T-cell (primary cell): ENCODE measurements at places on chromosomes 1 and 21.

- no peak for DNase-seq
Measured at GRCh38 chr1:173052681-173053196, 2.0 kb upstream of the TNFSF18 start.

- no peak for DNase-seq
Measured at GRCh38 chr1:8767006-8767405, 50.4 kb downstream of the RERE start.

- DNase-seq: no peak
Measured at GRCh38 chr1:26530410-26530894, 891 bp downstream of the RPS6KA1 start.

DNA sequence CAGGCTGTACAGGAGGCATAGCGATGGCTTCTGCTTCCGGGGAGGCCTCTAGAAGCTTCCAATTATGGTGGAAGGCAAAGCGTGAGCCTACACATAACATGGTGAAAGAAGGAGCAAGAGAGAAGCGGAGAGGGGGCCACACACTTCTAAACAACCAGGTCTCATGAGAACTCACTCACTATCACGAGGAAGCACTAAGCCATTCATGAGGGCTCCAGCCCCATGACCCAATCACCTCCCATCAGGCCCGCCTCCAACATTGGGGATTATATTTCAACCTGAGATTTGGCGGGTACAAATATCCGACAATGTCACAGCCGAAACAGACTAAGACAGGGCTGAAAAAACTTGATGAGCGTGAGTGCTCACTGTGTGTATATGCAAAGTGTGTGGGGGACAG, 89.3 kb upstream of the CNIH3 start:
- no peak for DNase-seq

DNA sequence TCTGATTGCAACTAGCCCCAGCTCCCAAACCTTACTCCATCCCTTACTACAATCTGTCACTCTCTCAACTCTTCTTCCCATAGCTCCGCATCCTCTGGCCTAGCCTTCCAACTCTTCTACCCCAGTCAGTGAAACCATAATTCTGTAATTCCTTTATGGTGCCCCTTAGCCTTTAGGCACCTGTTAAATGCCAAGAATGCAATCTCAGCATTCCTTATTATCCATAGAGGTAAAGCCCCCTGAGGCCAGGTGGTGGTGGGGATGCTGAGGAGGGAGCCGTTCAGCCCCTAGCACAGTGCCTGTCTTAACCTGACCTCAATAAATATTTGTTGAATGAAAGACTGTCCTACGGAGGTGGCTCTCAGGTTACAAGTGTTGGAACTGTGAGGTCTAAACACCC, 14.0 kb downstream of the ATP1A2 start:
- DNase-seq: no peak

DNA sequence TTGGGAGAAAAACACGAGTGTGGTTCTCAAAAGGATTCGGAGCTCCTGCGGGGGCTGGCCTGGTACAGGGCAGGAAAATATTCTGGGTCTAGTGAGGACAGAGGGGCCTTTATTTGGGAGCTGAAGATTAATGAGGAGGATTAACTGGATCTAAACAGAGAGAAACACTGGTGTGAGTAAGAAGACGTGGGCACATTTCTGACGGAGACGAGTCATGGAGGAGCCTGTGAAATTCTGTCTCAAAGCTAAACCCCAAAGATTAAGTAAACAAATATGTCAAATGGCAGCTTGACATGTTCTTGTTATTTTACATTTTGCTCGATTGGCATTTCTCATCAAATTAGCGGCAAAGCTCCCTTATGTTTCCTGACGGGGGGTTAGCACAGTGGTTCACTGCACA, 12.8 kb downstream of the PROK1 start:
- DNase-seq: no peak

DNA sequence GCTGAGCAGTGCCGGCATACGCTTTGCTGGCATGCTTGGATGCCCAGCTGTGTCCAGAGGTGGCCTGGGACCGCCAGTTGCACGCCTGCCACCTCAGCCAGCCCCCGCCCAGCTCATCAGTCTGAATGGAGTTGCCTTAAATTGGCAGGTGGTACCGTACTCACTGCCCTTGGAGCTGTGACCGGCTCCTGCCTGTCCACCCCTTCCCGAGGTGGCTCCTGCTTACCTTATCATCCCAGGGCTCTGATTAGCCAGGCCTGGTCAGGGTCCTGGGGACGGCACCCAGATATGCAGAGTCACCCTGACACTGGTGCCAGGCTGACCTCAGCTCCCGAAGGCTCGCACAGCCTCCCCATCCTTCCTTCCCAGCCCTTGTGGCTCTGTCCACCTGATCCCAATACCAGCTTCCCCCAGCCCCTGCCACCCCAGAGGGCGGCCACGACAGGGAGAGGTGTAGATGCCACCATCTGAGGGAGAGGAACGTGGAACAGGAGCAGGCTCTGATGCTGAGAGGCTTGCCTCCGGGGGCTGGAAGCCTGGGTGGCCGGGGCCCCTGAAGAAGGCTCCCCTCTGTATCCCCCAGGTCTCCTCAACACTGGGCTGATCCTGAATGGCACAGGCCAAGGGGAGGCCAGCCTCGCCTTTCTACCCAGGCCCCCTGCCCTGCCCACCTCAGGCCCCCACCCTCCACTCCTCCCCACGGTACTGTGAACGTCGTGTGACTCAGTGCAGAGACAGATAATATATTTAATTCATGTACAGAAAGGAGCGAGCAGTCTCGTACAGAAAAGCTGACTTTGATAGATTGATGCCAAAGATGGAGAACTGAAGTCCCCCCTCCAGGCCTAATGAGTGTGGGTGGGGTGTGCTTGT, 27.8 kb downstream of the CDK18 start:
- no peak for DNase-seq

DNA sequence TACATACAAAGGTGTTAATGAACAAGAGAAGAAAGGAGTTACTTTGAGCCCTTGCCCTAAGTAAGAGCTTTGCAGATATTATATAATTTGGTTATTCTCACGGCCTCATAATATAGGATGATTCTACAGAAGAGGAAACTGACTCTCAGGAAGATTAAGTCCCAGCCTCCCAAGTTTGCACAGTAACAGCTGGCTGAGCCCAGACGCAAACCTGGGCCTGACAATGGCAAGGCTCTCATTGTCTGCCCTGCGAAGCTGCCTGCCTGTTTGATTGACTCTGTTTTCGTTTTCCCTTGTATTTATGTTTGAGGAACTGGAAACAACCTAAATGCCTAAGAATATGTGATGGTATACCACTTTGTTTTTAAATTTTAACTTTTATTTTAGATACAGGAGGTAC, 76.2 kb upstream of the PGBD5 start:
- no peak for DNase-seq

DNA sequence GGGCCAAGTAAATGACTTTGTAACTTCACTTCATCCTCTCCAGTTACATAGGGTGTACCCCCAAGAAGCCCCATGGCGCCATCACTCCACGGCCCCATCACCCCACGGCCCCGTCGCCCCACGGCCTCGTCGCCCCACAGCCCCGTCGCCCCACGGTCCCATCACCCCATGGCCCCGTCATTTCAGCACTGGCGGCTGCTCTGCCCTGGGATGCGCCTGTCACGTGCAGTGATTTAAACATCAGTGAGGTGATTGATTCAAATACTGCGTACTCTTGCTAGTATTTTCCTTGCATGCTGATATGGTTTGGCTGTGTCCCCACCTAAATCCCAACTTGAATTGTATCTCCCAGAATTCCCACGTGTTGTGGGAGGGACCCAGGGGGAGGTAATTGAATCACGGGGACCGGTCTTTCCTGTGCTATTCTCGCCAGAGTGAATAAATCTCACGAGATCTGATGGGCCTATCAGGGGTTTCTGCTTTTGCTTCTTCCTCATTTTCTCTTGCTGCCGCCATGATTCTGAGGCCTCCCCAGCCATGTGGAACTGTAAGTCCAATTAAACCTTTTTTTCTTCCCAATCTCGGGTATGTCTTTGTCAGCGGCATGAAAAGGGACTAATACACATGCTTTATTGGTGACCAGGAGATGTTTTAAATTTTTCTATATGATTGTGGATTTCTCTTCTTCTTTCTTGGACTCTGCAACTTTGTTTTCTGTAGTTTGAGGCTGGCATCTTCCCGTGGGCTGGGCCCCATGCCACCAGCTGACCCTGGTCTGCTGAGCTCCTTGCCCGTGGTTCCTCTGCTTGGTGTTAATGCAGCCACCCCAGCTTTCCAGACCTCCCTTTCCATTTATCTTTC, 50.1 kb upstream of the PCBP3 start:
- DNase-seq: no peak

GRCh38 chr1:235098547-235098946, 30.1 kb downstream of the TOMM20 start:
- no peak for DNase-seq

GRCh38 chr1:99361406-99361805, 97.1 kb downstream of the PLPPR4 start:
- DNase-seq: no peak

- DNase-seq: no peak
Measured at GRCh38 chr1:174136714-174137113, 22.6 kb upstream of the RABGAP1L start.

GRCh38 chr1:98651116-98651632, 10.3 kb upstream of the SNX7 start:
- DNase-seq: no peak

DNA sequence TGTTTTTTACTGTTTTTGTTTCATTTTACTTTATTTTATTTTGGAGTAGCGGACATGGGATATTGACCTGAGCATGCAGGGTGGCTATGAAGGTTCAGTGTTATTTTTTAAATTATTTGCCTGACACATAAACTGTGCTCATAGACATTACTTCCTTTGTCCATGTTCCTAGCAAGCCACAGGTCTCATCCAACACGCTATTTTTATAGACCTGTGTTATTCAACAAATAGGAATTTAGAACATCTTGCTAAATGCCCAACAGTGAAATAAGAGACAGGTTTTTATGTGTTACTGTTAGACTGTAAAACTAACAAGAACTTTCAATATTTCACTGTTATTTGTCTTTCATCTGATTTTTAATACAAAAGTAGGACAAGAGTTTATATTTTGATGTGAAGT, 756.4 kb downstream of the KCNT2 start:
- no peak for DNase-seq

GRCh38 chr1:89339039-89339438, 24.8 kb upstream of the GBP6 start:
- no peak for DNase-seq

- no peak for DNase-seq
Measured at GRCh38 chr1:41629141-41629540, 144.7 kb upstream of the EDN2 start.

- DNase-seq: no peak
Measured at GRCh38 chr1:169122976-169123375, 16.5 kb downstream of the ATP1B1 start.

DNA sequence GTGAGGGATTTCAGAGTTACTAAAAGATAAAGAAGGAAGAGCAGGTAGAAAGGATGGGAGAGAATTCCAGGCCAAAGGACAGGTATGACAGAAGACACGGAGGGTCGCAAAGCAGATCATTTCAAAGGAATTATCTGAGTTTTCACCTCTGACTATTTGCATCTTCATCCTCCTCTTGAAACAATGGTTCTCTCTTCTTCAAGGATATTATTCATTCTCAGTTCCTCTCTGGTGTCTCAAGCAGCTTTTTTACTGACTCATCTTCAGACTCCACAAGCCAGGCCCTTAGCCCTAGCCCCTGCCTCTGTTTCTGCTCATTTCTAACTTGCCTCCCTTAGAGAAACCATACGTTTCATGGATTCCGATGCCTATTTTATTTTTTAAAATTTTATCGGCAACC, 15.0 kb downstream of the DDX59 start:
- DNase-seq: no peak

DNA sequence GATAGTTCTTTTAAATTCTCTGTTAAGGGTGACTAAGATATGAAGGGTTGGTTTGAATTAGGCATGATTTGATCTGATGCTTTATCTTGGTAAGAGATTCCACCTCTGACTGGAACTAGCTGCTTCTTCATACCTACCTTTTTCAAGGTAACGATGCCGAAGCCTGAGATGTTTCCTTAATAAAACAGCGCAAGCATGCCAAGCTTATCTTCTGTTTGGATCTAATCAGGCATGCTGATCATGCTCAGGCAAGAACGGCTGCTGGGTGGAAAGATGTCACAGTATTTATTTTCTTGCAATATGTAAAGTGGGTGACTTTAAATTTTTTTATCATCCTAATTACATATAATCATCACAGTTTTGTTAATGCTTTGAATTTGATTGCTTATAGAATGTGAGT, 148.7 kb downstream of the ADGRL2 start:
- DNase-seq: no peak

DNA sequence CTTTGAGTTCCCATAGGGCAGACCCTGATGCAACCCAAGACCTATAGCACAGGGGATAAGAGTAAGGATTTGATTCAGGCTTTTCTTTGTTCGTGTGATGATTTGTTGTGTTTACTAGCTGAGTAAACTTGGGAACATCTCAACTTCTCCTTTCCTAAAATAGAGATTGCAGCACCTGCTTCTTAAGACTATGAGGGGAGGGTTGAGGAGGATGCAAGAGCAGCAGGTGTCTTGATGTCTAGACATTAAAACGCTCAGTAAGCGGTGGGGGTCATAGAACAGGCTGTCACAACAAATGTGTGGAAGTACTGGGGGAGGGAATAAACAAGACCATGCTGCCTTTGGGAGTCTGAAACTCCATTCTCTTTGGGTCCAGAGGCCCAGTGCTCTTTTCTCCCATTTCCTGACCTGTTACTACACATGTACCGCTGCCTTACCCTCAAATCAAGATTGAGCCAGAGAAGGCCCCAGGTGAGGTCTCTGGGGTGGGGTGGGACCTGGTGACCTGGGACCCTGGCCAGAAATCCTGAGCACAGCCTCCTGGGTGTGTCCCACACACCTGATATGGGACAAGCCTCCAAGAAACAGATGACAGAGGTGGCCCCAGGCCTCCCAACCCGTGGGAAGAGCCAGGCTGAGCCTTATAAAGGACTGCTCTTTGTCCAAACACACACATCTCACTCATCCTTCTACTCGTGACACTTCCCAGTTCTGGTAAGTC, at the start of gene S100A7A:
S100A7A (plus strand) TSS at position 671 of the 721 bp plus-strand sequence. CDS start 1,563 bp downstream, outside the sequence.
- DNase-seq: no peak

DNA sequence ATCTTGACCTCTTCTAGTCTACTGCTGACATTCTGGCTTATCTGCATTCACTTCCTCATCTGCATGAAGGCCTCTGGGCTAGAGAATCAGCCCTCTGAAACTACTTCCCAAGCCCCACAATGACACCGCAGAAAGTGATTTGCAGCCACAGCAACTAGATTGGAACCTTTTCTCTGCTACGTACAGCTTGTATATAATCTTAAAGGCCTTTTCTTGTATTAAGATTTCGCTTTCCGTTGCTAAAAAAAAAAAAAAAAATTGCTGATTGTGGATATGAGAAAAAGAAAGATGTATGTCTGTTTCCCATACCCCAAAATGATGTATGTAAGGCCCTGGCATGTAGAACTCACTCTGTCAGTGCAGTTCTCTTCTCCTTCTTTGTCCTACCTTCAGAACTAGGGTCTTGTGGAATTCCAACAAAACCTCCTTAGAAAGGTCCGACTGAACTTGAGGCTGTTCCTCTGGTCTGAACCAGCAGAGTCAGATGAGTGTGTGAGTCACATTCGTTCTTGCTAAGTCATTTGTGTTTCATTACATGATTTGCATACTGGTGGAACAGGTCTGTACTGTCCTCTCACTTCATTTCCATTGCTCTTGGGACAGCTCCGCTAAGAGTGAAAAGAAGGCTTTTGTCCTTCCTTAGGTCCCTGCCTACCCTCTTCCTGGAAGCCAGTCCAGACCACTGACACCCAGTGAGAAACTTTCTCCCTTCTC, 62.7 kb downstream of the PLPP3 start:
- no peak for DNase-seq
